ENCODE measurements at places on chromosomes 6 and 20.

GRCh38 chr20:61284752-61285151 lies 32.7 kb downstream of the CDH4 start:
- no peak for DNase-seq

GRCh38 chr6:107870381-107870780 lies 46.3 kb upstream of the SCML4 start:
- no peak for DNase-seq

- DNase-seq: no peak
These were observed 83.9 kb upstream of the SIRPG start for GRCh38 chr20:1741309-1742048.

DNA sequence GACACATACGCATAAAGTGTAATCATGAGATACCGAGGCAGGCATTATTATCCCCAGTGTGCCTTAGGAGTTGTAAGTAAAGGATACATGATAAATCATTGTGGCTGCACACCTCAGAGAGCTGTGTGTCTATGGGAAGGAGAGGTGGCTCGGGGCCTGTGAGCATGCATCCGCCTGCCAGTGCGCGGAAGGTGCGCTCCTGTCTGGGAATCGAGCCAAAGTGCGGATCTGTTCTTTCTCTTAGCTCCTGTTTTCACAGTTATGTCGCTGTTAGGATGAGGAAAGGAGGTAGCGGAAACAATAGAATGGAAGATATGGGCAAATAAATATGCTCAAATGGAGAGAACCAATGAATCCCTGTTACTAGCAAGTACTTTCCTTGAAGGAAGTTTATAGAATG lies 98.0 kb downstream of the ANKRD6 start:
- DNase-seq: no peak

DNA sequence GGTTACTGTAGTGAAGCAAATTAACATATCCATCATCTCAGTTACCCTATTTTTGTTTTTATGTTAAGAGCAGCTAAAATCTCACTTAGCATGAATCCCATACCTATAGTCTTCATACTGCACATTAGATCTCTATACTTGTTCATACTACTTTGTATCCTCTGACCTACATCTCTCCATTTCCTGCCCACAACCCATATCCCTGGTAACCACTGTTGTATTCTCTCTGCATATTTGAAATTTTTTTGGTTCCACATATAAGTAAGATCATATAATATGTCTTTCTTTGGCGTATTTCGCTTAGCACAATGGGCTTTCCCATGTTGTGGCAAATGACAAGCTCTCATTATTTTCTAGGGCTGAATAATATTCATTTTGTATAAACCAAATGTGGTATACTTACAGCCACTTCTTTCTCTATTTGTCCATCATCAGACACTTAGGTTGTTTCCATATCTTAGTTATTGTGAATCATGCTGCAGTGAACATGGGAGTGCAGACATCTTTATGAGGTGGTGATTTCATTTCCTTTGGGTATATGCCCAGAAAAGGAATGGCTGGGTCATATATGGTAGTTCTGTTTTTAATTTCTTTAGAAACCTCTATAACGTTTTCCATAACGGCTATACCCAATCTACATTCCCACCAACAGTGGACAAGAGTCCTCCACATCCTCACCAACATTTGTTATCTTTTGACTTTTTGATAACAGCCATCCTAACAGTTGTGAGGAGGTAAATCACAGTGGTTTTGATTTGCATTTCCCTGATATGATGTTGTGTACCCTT lies 39.8 kb downstream of the BACH2 start:
- DNase-seq: no peak

DNA sequence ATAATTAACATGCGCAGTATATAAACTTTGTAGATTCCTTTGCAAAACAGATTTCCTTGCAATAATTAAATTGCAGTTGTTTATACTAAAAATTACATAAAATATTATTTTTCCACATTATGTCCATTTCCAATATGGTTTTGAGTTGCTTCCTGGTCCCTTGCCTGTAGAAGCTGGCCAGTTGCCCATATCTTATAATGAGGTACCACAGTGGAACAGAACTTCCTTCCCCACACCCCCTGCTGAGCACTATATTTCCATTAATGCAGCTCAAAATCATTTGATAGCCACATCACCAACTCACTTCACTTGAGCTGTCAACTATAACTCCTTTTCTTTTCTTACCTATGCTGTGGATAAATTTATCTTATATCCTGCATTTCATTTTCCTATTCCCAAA lies 194.6 kb downstream of the DST start:
- no peak for DNase-seq

- no peak for DNase-seq
These were observed 4.5 kb downstream of the DSE start for GRCh38 chr6:116375262-116375661.

DNA sequence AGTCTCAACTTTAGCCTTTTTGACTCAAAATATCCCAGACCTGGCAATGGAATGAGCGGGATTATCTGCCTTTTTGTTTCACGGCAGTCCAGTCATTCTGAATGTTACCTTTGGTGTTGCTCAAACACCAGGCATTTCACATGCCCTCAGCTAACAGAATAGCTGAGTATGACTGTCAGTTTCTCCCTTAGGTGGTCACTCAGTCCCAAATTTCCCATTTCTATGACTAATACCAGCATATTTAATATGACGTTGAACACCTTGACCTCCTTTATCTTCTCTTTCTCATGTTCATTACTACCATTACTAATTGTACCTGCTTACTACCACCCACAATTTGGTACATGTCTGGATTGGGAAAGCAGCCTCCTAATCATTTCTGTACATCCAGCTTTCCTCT lies 65.2 kb downstream of the EDN1 start:
- no peak for DNase-seq

DNA sequence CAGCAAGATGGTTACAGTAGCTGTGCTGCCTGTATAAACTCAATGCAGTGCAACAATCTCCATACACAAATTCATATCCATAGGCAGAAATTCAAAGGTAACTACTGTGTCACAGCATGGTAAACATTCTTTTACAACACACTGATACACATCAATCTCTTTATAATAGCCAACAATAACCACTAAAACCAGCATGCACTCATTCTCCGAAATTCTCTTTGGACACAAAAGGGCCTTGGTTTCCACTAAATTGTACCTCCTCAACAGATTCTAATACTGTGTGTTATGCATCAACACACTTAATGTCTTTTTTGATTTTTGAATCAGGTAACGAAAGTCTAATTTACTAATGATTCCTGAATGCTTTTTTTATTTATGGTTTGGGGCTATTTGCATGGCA lies 1323.7 kb downstream of the GRIK2 start:
- no peak for DNase-seq

GRCh38 chr6:62614442-62614841 lies 328.4 kb upstream of the KHDRBS2 start:
- DNase-seq: no peak

DNA sequence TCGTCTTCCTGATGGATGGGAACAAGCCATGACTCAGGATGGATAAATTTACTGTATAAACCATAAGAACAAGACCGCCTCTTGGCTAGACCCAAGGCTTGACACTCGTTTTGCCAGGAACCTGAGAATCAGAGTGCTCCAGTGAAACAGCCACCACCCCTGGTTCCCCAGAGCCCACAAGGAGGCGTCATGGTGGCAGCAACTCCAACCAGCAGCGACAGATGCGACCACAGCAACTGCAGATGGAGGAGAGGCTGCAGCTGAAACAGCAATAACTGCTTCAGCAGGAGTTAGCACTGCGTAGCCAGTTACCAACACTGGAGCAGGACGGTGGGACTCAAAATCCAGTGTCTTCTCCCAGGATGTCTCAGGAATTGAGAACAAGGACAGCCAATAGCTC lies 100.9 kb upstream of the SAMD5 start:
- DNase-seq: no peak

GRCh38 chr6:18656506-18656905 lies 269.4 kb downstream of the RNF144B start:
- DNase-seq: no peak

DNA sequence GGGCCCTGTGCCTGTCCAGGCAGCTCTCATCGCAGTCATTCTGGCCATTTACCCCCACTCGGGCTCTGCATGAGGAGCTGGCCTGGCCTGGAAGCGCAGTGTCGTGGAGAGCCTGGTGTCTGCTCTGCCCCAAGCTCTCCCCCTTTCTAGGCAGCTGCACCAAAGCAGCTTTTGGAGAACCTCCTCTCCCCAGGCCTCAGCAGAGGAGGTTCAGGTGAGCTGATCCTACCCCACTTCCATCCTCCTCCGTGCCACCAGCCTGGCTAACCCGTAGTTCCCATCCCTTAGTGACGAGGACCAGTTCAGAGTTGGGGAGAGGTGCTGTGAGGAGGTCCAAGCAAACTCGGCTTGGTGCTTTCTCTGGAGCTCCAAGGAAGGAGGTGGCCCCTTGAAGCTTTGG lies 30.5 kb upstream of the PHACTR3 start:
- DNase-seq: no peak

DNA sequence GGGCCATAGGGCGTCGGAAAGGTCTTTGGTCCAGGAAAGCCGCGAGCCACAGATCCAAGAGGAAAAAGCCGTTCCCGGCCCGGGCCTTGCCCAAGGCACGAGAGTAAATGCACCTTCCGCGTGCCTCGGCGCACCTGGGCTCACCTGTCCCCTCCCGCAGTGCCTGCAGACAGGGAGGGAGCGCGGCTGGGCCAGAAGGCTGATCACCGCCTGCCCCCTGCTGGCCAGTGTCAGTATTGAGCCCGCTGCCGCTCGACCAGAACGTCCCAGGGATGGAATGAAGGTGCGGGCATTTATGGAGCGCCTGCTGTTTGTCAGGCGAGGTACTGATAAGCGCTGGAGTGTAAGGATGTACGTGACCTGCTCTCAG lies 679 bp upstream of the LPIN3 start:
- peak; percentile 7 for DNase-seq

- DNase-seq: no peak
These were observed 7.7 kb upstream of the SLC35A1 start for GRCh38 chr6:87465051-87465450.

DNA sequence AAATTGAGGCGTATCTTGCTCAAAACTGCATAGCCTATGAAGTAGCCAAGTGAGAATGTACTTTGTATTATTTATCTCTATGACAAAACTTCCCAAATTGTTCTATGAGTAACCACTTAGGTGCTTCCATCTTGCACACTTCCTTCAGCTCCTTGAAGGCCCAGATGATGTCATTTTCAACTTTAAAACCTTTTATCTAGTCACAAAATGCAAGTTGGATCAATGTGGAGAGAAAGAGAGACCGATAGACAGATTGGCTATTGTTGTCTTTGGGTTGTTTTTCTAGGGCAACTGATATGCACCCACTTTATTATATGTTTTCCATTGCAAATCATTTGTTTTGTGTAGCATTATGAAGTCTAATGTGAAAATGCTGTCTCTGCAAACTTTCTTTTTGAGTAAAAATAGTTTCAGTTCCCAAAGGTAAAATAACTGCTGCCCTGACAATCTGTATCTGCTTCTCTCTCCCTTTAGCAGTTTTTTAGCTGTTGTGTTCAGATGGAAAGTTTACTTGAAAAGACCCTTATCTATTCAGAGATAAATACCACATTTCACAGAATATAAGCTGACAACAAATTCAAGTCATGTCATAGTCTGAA lies 73.7 kb upstream of the CITED2 start:
- no peak for DNase-seq

Measured in NCI-H524 treated with DMSO at 0.1 percent for 48 hours (cell line).